NCI-H524 treated with DMSO at 0.1 percent for 48 hours (cell line): ENCODE measurements at places on chromosomes 5 and 9.

DNA sequence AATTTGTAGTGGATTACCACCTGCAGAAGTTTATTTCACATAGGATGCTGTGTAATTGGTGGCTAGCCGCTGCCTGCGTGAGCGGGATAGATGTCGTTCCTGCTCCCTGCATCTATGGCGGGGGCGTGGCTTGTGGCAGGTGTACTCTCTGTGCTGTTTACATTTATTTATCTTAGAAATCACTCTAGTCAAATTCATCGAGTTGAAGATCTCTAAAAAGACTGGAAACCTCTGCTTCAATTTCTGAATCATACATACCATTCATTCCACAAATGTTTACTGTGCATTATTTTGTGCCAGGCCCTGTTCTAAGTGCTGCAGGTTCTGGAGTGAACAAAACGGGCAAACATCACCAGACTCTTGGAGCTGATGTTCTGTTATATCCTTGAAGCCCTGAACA is 11.9 kb downstream of the ROPN1L start:
- DNase-seq: no peak

DNA sequence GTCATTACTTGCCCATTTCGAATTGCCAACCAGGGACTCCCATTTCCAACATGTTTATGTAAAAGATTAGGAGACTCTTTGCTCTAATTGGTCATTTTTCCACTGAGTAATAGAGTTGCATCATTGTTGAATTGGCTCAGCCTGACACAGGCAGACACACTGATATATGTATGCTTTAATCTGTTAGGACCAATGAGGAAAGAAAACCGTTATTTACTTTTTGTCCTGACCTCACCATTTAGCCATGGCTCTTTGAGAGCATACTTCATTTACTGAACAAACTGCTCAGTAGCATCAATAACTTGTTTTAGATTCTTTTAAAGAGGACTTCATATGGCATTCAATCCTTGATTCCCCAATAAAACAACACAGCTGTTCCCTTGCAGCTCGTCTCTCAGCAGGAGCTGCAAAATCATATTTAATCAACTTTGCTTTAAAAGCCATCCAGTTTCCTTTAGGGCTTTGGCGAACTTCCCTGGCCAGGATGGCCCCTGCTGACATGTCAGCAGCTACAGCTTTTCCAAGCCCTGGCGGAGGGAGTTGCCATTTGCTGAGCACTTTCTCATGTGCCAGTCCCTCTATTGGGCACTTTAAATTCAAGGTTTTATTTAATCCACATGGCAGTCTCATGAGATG is 251.5 kb upstream of the TNC start:
- peak; percentile 25 for DNase-seq

DNA sequence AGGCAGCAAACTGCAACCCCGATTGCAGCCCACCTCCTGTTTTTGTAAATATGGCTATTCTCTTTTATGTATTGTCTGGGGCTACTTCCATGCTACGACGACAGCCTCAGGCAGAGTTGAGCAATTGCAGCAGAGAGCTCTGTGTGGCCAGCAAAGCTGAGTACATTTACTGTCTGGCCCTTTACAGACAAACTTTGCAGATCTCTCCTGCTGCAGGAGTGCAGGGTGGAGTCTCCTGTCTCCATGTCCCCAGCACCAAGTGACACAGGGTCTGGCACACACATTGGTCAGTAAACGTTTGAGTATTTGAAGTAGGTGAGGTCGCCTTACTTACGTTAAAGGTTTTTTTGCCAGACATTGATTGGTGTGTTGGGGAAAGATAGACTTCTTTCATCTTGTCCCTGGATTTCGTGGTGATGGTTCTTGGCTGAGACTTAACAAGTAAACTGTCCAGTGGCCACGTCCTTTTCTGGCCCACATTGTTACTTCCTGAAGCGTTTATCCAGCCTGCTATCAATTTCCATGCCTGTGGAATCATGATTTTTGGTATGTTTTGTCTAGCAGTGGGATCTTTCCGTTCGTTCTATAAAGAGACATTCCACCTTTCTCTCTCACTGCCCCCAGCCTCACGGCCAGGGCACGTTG is 27.2 kb downstream of the PRRC2B start:
- DNase-seq: no peak

- DNase-seq: no peak
Observed at GRCh38 chr9:84718476-84718875, 48.9 kb downstream of the NTRK2 start.

DNA sequence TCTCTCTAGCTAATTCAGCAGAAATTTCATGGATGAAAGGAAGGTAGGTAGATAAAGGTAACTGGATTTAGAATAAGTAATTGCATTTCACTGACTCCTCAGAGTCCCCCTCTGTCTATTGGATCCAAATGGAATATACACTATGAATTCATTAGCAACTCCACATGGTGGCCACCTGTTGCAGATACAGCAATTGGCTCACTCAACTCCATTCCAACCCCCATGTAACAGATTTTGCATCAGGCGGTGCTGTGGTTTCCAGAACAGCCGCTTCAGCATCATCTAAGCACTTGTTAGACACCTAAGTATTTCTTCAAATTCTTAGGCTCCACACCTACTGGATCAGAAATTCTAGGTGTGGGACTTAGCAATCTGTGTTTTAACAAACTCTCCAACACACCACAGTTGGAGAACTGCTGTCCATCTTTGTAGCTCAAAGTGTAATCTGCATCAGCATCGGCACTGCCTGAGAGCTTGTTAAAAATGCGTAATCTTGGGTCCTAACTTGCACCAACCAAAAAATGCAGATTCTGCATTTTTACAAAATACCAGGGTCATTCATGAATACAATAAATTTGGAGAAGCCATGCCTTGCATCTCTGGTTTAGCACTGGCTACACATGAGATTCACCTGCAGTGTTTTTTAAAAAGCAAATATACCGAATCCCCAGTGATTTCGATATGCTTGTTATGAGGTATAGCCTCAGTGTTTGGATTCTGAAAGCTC is 413.8 kb upstream of the CD180 start:
- no peak for DNase-seq

DNA sequence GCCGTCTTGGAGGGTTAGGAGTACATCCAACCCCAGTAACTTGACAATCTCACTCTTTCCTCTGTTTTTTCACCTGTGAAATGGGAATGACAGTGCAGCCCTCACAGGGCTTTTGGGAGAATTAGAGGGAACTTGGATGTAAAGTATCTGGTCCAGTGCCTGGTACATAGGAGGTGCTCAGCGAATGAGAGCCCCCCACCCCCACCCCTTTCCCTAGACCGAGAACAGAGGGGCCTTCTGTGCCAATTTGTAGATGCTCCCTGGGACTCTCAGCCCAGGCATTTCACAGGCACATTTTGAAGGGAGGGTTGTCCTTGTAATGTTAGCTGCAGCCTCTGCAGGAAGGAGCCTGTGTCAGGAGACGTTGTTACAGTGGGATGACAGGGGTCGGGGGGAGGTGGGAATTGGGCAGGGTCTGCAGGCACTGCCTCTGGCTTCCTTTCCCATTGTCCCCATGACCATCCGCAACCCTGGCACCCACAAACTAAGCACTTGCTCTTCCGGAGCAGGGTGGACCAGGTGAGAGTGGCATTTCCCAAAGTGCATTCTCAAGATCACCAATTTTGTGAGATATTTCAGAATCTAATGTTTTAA is 47.0 kb downstream of the AMBP start:
- DNase-seq: no peak

- DNase-seq: no peak
Observed at GRCh38 chr9:123814496-123814895, 115.4 kb downstream of the DENND1A start.

DNA sequence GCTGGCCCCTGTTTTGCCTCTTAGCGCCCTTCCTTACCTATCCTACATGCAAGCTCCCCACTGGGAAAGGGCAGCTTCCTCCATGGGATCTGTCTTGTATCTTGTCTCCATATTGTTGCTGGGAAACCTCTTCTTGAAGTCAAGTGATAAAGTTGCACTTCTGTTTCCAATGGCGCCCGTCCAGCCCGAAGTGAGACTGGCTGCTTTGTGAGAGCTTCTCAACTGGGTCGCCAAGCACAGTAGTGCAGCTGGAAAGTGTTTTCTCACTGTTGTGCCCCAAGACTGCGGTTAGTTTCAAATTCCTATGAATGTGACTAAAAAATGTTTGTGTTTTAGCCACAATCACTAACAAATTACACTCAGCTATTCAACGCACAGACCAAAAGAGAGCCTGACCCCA is 506.6 kb upstream of the MPDZ start:
- no peak for DNase-seq

DNA sequence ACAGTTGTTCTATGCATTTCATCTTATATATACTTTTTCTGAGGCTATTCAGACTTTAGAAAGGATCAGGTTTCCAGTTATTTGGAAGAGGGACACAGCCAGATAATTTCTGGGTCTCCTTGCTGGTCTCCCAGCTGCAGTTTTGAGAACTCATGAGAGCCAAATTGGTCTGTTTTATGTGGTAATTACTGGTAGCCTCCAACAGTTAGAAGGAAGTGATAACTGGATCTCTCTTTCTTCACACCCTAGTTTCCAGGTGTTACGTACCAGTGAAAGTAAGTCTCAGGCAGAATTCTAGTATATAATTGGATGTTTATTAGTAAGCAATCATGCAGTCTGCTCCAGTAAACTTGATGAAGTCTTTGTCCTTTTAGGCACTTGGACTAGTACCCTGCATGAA is 63.2 kb upstream of the RPS23 start:
- no peak for DNase-seq

DNA sequence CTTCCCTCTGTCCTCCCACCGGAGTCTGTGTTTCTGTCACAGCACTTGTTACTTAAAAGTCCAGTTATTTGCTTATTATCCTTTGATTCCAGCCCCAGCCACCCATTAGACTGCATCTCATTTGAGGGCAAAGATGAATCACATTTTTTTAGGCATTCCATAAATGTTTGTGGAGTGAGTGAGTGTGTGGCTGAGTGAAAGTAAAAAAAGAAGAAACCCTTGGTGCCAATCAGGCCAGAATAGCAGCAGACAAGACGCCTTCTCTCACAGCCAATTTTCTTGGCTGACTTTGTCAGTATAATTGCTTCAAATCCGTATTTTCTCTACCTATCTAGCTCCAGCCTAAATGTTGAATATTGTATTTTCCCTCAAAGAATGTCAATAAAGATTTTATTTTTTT is 613.0 kb upstream of the WWC1 start:
- DNase-seq: no peak

- no peak for DNase-seq
Observed at GRCh38 chr5:89991592-89991991, 418.0 kb downstream of the CETN3 start.

DNA sequence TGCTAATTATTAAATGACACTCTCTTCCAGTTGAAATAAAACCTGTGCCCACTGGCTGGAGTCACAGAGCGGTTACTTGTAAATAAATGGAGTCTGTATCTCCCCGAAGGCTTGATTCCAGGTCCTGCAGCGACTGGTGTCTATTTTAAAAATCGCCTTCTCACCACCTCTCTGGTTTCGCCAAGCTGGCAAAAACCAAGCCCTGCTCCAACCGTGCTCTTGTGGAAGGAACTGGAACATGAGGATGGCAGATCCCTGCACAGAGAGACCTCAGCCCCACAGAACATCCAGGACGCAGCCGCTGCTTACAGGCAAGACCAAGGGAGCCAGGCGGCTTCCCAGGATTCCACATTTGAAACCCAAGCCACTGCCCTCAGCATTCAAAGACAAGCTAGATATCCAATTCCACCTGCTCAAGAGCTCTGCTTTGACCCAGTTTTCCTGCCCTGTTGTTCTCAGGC is 15.0 kb downstream of the SEMA4D start:
- DNase-seq: no peak
